ENCODE measurements at places on chromosomes 3 and 15.
A peak's percentile ranks its signal among the peaks of the same experiment; 100 is the strongest.

DNA sequence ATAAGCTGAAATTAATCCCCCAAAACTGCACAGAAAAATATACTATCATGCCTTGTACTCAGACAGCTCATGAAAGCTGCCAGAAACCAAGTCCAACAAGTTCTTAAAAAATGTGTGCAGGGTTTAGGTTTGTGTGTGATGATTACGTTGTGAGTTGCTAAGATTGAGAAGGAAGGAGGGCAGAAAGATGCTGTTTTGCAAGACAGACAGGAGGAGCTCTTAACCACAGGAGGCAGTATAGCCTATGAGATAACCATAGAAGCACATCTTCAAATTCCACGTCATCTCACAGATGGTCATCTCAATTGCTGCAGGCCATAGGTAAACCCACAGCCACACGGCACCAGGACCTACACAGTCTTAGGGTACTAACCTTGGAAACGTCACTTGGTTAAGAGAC lies 191.9 kb downstream of the STT3B start:
- DNase-seq: no peak

GRCh38 chr3:193771653-193772421 lies 178.8 kb downstream of the OPA1 start:
- no peak for DNase-seq

DNA sequence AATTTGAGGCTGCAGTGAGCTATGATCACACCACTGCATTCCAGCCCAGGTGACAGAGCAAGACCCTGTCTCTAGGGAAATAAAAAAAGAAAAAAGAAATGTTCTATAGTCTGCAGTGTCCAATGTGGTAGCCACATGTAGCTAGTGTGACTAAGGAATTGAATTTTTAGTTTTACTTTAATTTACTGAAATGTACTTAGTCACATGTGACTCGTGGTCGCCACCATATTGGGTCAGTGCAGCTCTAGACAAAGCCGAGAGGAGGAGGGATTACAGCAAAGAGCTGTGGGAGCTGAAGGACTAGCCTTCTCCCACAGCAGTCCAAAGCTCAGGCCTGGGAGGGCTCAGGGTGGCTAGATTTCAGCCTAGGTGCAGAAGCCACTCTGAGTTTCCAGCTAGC lies 65.9 kb upstream of the NTRK3 start:
- no peak for DNase-seq

DNA sequence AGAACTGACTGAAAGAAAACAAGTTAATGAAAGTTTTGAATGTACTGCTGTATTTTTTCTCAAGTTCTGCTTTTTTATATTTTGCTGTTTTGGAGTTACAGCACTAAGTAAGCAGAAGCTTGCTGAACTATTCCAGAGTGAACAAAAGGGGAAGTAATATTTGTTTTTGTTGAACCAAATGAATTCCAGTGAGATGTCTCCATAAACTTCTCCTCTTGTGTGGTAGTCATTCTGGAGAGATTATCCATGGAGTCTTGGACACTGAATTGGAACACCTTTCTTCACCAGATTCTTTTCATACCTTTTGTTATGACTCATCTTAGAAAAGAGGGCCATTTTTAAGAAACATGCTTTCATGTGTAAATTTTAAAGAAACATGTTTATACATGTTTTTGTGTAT lies 8.8 kb downstream of the ANKUB1 start:
- no peak for DNase-seq

- no peak for DNase-seq
These were observed 54.1 kb downstream of the NFKBIZ start for GRCh38 chr3:101903451-101903871.

GRCh38 chr15:67606742-67607141 lies 64.2 kb downstream of the MAP2K5 start:
- DNase-seq: no peak

GRCh38 chr3:129384594-129385323 lies 43.7 kb downstream of the EFCAB12 start:
- DNase-seq: no peak

GRCh38 chr3:141828890-141829289 lies 47.6 kb upstream of the ATP1B3 start:
- peak; percentile 49 for DNase-seq

GRCh38 chr3:194957743-194958240 lies 272.1 kb downstream of the FAM43A start:
- DNase-seq: no peak

DNA sequence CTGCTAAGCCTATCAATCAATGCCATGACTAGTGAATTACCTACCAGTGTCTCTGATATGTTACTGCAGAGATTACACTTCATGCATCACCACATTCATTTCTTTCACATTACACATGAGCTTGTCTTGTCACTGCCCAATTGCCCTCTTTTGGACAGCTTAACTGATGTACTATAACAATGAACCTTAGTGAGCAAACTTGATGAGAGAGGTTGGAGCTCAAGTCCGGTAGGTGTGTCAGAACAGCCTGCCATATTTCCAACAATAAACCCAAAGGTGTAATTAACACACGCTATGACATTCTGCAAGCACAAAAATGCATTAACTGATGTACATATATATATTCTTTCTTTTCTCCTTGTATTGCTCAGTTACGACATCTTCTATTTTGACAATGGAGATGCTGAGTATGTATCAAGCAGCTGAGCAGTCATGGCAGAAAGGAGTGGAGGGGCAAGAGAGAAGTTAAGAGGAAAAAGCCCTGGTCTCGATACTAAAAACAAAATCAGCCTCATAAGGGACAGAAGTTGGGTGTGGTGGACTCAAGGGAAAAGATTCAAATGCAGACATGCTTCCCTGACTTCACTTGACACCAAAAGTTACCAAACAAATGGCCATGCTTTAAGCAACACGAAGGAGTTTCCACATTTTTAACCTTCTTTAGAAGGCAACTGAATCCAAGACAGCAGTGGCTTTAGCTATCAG lies 538.2 kb downstream of the FOXP1 start:
- DNase-seq: no peak
